ENCODE measurements at places on chromosomes 13 and 19.

GRCh38 chr19:13615890-13616289 lies 109.6 kb upstream of the CACNA1A start:
- no peak for DNase-seq

DNA sequence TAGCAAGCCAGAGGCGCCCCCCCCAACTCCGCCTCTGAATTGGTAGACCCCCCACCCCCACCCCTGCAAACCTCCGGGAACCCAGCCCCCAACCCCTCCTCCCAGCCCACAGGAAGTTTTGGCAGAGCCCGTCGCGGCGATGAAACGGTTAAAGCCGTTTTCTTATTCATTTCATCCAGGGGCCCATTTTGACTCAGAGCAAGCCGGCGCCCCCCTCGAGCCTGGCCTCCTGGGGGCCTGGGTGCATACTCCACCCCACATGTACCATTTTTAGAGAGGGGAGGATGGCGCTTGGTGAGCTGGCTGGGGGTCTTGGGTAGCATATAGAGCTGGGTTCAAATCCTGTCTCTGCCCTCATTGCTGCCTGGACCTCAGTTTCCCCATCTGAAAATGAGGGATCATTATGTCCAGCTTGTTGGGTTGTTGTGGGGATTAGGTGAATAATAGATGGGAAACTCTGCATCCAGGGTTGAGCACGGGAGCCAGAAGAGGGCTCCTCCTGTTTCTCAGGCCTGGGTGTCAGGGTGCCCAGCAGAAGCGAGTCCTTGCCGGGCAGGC lies 7.9 kb upstream of the JUNB start:
- DNase-seq, result no peak

GRCh38 chr19:22422211-22422610 lies at the start of gene ZNF98:
TSS of gene ZNF98 (minus strand) at chr19:22422346. CDS start at chr19:22422224, 122 bp downstream.
- no peak for DNase-seq

DNA sequence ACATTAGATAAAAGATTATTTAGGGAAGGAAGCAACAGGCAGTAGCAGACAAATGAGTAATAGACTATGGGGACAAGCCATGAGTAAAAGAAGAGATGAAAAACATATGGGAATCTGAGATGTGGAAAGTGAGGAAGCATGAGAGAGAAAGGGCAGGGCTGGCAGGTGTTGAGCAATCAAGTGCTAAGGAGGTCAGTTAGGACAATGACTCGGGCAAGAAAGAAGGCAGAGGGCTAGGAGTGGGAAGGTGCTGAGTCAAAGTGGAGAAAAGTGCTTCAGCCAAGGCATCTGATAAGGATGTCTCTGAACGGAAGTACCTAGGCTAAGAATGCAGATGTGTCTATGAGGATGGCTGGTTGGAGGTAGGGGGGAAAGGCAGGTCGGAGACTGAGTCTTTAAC lies 291.9 kb upstream of the HTR2A start:
- DNase-seq, result no peak

- peak; percentile 79 for DNase-seq
Measured at GRCh38 chr19:12884926-12885748, 1.9 kb downstream of the KLF1 start.

GRCh38 chr13:25980255-25980654 lies 71.6 kb downstream of the SHISA2 start:
- DNase-seq, result no peak

- DNase-seq, result no peak
Measured at GRCh38 chr13:98648686-98649085, 71.8 kb upstream of the STK24 start.

DNA sequence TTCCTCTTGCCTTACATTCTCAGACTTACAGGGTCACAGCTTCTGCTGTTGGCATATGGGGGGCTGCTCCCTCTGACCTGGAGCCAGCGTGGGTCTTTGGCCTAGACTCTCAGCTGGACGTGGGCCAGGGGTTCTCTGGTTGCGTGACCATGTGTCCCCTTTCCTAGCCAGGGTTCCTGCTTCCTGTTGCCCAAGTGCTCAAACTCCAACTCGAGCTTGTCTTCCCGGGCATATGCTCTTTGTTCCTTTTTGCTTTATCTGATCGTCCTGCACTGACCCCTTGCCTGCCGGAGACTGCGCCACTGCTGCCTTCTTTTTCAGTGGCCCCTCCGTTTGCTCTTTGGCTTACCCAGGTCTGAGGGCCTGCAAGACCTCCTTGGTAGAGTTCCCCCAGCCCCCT lies 25.3 kb upstream of the GPR183 start:
- no peak for DNase-seq
